ENCODE measurements at places on chromosomes 4 and X.

- no peak for DNase-seq
Measured at GRCh38 chr4:4333265-4333706, 43.2 kb downstream of the ZBTB49 start.

DNA sequence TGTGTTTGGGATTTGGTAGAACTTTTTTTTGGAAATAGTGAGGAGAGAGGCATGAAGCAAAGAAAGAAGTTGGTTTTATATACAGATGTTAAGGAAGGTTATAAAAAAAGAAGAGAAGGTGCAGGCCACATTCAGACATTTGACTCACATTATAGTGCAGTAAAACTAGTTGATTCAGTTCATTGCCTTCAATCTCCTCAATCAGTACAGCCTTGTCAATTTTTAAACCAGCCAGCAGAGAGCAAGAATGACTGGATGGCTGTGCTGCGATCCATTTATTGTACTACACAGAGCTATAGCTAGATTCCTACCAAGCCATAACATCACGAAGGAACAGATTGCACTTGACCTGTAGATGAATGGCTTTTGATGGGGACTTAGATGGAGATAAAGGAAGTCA is 79.7 kb upstream of the LSM6 start:
- no peak for DNase-seq

- no peak for DNase-seq
Measured at GRCh38 chr4:40212674-40213527, 16.1 kb downstream of the RHOH start.

DNA sequence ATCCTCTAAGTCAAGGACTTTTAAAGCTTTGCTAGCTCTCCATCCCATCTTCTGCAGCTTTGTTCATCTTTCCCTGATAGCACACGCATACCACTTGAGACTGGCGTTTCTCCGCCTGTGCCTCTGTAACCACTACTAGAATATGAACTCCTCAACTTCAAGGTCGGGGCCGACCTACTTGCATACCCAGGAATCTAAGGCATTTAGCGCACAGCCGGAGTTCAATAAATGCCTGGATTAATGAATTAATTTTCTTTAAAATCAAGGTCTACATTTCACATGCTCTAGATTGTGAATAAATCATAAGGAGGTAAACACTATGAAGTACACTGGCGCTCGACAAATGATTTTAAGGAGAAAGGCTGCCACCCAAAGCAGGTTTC is 89.3 kb downstream of the HNRNPD start:
- DNase-seq = no peak

DNA sequence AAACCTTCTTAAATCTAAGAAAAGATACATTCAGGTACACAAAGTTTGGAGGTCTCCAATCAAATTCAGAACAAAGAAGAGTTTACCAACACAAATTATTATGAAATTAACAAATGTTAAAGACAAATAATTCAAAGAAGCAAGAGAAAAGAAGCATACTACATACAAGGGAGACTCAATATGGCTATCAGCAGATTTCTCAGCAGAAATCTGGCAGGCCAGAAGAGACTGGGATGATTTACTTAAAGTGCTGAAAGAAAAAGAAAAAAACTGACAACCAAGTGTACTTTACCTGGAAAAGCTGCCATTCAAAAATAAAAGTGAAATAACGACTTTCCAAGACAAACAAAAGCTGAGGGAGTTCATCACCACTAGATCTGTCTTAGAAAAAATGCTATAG is 64.4 kb upstream of the HTR2C start:
- DNase-seq = no peak

DNA sequence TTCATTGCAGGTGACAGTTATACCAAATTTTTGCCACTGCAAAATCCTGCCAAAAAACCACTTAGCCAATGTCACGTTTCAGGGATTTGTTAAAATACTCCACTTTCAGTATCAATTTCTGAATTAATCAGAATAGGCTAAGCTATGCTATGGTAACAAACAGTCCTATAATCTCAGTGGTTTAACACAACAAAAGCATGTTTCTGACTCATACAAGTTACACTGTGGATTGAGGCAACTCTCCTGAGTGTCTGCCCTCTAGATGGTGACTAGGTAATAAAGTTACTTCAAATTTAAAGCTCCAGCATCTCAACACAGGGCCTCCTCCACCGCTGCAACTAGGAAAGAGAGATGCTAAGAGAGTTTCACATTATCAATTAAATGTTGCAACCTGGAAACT is 23.0 kb upstream of the RADX start:
- DNase-seq = no peak

GRCh38 chr4:122992057-122992456 is 69.7 kb upstream of the NUDT6 start:
- DNase-seq = no peak

DNA sequence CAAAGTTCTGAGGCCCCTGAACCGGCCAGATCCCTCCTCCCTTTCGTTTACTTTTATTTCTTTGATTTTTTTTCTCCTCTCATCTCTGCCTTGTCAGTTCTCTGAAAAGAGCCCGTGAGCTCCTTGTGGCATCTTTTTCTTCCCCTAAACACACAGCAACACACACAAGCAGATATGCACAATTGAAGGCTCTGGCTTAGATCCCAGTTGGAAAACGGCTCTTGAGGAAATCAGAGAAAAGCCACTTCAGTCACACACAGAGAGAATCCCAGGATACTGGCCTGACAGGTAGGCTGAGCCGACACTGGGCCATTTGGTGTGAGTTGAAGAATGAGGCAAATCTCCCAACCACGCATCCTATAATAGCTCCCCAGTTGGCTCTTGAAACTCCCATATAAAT is 12.9 kb downstream of the DIPK2B start:
- no peak for DNase-seq

- no peak for DNase-seq
Measured at GRCh38 chr4:113496698-113497097, 264.8 kb downstream of the CAMK2D start.

DNA sequence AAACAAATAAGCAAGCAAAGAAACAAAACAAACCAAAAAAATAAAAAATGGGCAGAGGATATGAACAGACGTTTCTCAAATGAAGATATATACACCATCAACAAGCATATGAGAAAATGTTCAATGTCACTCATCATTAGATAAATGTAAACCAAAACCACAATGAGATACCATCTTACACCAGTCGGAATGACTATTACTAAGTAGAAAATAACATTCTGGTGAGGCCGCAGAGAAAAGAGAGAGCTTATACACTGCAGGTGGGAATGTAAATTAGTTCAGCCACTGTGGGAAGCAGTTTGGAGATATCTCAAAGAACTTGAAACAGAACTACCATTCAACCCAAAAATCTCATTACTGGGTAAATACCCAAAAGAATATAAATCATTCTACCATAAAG is 321.0 kb upstream of the SLIT2 start:
- DNase-seq = no peak

- DNase-seq = no peak
Measured at GRCh38 chr4:1903035-1903434, 31.8 kb downstream of the NSD2 start.

DNA sequence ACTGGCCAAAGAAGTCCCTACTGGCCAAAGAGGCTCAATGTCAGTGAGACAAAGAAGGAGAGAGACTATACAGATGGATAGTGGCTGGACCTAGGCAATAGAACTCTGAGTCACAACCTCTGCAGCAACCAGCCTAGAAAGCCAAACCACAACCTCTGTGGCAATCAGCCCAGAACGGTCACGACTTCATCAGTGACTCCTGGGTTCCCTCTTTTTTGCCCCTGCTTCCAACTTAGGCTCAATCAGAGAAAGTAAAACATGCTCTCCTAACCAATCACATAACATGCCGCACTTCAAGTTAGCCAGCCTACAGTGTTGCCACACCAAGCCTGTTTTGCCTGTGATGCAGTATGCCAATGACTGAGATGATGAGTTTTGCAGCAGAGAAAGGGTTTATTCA is 203.4 kb downstream of the ANAPC10 start:
- no peak for DNase-seq

- no peak for DNase-seq
Measured at GRCh38 chrX:6226596-6227452, 1.8 kb downstream of the NLGN4X start.

DNA sequence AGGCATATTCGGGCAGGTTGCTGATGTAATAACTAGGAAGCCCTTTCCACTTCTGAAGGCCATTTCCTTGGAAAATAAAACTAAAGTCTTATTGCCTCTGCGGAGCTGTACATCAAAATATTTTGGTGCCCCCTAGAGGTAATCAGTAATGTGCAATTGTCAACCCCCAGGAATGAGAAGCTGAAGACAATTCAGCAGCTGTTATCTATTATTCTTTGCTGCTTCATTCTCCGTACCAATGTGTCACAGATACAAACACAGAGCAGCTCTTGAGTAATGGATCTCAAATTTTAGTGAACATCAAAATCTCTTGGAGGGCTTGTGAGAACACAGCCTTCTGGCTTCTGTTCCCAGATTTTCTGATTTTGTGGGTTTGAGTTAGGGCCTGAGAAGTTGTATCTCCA is 3.5 kb upstream of the SLIT2 start:
- no peak for DNase-seq

DNA sequence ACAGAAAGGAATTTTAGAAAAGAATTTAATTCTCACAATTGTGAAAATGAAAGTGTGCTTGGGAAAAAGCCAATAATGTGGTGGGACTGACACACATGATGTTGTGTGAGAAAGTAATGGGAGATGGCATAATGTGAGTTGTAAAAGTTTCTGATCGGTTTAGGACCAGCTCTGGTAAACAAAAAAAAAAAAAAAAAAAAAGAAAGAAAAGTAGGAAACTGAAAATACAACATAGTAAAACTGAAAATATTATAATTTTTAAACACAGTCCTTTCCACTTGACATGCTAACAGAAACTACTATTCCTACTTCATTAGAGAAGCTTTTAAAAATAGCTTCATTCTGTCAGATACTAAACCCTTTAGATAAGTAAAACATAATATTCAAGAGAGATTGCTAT is 28.2 kb downstream of the RAP1GDS1 start:
- no peak for DNase-seq

- no peak for DNase-seq
Measured at GRCh38 chr4:185950891-185951290, 118.1 kb upstream of the TLR3 start.

- DNase-seq = no peak
Measured at GRCh38 chrX:75883446-75883845, 98.4 kb upstream of the MAGEE2 start.

GRCh38 chr4:80182237-80182866 is 15.0 kb upstream of the PRDM8 start:
- no peak for DNase-seq

- no peak for DNase-seq
Measured at GRCh38 chr4:182289809-182290208, 46.6 kb downstream of the TENM3 start.

- DNase-seq = no peak
Measured at GRCh38 chr4:141899541-141899940, 263.2 kb downstream of the IL15 start.

DNA sequence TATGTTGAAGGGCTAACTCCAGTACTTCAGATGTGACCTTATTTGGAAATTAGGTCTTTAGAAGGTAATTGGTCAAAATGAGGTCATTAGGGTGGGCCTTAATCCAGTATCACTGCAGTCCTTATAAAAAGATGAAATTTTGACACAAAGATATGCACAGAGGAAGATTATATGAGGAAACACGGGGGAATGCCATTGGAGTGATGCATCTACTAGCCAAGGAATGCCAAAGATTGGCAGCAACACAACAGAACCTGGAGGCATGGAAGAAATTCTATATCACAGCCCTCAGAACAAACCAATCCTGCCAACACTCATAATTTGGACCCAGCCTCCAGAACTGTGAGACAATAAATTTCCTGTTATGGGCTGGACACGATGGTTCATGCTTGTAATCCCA is 17.6 kb downstream of the TRIM61 start:
- no peak for DNase-seq

DNA sequence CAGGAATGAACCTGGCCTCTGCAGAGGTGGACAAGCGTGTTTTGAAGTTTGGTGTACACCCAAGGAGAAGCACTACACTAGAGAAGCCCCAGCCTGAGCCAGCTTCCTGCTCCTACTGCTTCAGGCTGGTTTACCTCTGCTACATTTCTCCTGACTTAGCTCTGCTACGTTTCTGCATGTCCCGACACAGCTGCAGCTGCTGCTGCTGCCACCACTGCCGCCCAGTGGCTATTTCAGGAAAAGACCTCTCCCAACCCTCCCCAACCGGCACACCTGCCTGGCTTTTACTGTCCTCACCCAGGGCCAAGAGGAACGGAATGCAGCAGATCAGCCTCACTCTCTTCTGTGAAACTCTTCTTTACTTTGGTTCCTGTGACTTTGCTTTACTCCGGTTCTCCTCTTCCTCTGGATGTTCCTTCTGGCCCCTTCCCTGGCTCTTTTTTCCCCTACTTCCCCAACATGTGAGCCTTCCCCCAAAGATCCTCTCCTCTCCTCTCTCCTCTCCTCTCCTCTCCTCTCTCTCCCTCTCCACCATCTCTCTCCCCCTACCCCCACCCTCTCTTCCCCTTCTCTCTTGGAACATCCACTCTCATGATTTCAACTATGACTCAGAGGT is 3.1 kb upstream of the P2RY4 start:
- DNase-seq = peak; percentile 6

DNA sequence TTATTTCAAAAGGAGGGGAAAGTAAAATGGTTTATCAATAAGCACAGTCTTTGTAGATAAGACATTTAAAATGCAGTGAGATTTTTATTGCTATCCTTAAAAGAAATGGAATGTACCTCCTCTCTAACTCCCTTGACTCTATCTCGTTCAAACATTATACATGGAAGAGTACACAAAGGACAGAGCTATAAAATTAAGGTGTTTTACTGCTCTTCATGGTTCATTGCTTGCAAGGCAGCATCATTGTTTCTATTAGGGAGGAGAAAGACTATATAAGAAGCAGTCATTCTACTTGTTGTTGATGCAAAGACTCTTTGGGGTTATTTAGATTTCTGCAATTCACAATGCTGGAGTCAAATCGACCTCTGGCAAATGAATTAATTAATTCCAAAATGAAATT is 380.2 kb upstream of the NDST3 start:
- DNase-seq = no peak

GRCh38 chr4:154719087-154719486 is 24.7 kb upstream of the LRAT start:
- no peak for DNase-seq

GRCh38 chrX:19448077-19448476 is 67.2 kb downstream of the MAP3K15 start:
- no peak for DNase-seq

GRCh38 chr4:140152751-140153418 is 1.1 kb downstream of the MAML3 start:
- peak; percentile 32 for DNase-seq

DNA sequence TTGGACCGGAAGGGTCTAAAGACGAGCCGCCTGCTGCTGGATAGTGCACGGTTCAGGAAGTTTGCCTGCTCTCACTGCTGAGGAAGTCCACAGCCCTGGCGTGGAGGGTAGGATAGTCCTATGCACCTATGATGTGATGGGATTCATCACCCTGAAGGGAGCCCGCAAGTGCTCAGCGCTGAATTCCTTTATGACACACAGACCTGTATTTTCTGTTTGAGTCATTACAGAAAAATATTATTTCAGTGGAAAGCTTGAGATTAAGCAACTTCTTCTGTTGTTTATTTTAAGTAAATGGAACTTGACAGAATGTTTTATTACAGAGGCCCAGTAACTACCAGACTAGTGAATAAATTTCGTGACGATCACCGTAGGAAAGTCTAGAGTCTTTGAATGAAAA is 123.2 kb downstream of the TRIML1 start:
- no peak for DNase-seq

Measured in hematopoietic multipotent progenitor cell treated with erythropoietin and hydrocortisone succinate and interleukin-3 and kit ligand, for 17 days (in vitro differentiated cells).